Stimulated activated CD8-positive, alpha-beta memory T cell treated with anti-CD3 and anti-CD28 coated beads, Interleukin-4, amount 100 ng/mL, for 4 hours (primary cell): ENCODE measurements at places on chromosomes 6 and 20.

DNA sequence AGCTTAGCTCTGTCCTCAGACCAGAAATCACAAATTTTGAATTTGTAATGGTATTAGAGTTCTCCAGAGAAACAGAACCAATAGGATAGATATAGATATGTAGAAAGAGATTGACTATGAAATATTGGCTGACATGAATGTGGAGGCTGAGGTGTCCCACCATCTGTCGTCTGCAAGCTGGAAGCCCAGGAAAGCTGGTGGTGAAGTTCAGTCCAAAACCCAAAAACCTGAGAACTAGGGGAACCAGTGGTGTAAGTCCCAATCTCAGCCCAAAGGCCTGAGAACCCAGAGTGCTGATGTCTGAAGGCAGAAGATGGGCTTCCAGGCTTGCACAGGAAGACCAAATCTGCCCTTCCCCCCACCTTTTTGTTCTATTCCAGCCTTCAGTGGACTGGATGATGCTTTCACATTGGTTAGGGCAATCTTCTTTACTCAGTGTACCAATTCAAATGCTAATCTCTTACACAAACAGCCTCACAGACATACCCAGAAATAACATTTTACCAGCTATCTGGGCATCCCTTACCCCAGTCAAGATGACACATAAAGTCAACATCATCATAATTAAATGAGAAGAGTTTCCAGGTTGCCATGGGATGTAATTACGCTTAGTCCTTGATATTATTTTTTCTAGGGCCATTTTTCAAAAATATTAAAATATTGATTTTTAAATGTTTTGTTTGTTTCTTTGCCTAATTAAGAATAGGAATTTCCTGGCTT lies 570.8 kb downstream of the UTRN start:
- DNase-seq: no peak

DNA sequence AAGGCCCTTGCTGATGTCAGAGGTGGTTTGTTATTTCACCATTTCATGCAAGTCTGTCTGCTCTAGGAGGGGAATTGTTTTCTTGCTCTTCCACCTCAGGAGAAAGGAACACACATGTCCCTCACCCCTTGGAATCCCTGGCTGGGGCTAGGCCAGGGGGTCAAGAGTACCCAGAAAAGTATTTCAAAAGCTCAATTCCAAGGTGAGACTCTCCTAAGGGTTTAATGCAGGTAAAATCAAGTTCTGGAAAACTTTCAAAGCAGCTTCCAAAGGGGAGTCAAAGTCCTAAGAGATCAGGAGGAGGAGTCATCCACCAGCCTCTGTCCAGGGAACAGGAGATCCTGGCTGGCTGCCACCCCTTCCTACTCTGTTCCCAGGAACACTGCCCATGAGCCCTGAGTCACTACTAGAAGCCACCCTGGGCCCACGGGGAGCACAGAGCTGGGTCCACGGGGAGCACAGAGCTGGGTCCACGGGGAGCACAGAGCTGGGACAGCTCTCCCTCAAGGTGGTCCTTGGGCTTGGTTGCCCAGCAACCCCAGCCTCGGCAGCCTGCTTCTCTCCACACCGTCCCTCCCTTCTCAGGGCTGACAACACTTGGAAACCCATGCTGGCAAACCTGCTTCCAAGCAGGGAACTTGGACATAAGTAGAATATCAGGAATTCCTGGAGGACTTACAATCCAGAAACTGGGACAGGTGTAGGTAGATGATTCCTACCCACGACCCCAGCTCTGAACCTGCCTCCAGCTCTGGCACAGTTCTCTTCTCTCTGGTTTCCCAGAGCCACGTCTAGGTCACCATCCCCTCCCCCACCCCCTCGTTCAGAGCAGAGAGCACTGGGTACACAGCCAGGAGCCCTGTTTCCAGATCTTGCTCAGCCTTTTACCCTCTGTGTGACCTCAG lies 35.3 kb upstream of the CDKN1A start:
- DNase-seq: no peak

DNA sequence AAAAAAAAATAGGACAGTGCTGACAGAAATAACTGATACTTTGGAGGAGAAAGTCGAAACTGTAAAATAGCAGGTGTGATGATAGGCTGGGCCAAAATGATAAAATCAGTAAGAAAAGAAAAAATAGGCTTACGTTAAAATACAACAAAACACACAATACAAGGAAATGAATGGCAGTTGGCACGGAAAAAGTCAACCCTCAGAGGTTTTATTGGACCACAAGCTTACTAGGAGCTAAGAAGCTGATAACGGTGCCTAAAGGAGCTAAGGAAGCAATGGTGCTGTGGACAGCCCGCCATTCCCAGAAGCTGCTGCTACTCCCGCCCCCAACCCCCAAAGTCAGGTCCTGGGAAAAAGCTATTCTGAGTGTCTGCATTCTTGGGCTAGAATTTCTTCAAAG lies 55.9 kb upstream of the RNF146 start:
- no peak for DNase-seq

DNA sequence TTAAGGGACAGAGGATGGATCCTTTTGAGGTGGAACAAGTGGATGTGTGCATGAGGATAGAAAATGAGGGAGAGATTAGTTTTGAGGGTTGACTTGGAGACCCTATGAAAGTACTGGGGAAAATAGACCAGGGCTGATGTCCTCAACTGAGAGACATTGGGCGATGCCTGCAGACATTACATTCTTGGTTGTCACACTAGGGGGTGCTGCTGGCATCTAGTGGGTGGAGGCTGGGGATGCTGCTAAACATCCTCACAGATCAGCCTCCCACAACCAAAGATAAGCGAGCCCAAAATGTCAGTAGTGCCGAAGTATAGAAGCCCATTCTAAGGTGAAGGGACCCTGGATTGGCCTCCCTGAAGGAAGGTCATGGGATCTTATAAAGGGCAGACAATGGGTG lies 63.3 kb downstream of the MOCS1 start:
- no peak for DNase-seq

GRCh38 chr20:1336699-1337367 lies 7.9 kb upstream of the SDCBP2 start:
- DNase-seq: no peak
